Panc1 (cell line): ENCODE measurements at places on chromosomes 5 and 9. TPM values are rescaled to one million over a fixed set of nuclear protein-coding genes. Genes with fewer than 3 reads are reported as not detected.

DNA sequence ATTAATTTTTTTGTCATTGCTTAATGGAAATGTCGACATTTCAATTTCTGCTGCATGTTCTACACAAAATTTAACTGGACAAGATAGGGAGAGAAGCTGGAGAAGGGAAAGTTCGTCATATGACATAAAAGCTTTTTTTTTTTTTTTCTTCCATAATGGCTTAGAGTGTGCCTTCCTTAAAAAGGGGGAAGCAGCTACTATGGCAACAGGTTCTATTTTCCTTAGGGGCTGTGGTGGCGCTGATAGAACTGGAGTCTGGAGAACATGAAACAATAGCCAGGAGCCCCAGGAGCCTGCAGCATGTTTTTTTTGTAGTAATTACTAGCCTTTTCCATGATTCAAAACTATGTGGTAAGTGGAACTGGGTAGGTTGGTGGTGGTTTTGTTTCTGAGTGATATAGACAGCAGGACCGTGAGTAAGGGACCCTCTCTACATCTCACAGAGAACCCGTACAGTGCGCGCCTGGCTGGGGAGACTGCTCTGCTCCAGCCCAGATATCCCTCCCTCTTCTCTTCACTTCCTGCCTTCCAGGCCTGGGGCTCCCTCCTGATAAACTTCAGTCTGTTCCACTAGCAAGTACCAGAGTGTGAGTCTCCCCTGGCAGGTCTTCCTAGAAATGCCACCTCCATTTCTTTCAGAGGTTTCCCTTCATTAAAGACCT is 301.6 kb downstream of the NR3C1 start:
- H3K4me3 ChIP-seq = no peak overlapping the region
- H3K27ac ChIP-seq = no peak overlapping the region
- no peak for DNase-seq

- DNase-seq = no peak
- H3K27ac ChIP-seq = no peak overlapping the region
- no peaks in the 10 kb centered on the region for H3K4me1 ChIP-seq
- H3K4me3 ChIP-seq = no peak overlapping the region
Observed at GRCh38 chr9:18437315-18438201, 36.4 kb upstream of the ADAMTSL1 start.

The ZNF474 gene
- total RNA-seq = not detected

The FREM1 gene
- not detected for total RNA-seq

GRCh38 chr9:122991370-122991830 is 42.1 kb upstream of the GPR21 start:
- no peaks in the 10 kb centered on the region for H3K27me3 ChIP-seq
- no peak overlapping the region for H3K4me3 ChIP-seq
- H3K36me3 ChIP-seq = peaks cover 14% of the 10 kb centered on the region; the same call in 1 of the 2 replicates
- H3K4me1 ChIP-seq = no peaks in the 10 kb centered on the region
- no peak overlapping the region for H3K27ac ChIP-seq

DNA sequence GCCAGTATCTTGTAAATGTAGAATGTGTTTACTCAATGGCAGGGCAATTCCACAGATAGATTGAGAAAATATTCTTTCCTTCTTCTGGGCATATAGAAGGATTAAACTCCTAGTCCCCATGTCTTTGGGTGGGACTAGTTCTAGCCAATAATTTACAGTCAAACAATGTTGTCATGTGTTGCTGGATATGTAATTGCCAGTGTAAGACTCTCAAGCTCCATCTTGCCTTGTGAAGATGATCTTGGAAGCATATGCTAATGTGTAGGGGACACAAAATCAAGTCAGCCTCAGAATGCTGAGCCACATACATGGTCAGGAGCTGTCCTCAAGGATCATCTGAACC is 386.9 kb downstream of the CETN3 start:
- no peak overlapping the region for H3K4me3 ChIP-seq
- no peaks in the 10 kb centered on the region for H3K27me3 ChIP-seq
- no peak for DNase-seq
- H3K4me1 ChIP-seq = peaks cover 12% of the 10 kb centered on the region
- peak overlapping the region; percentile 63; the same call in 1 of the 2 replicates for H3K27ac ChIP-seq
